ENCODE measurements at places on chromosomes 16 and 17.

DNA sequence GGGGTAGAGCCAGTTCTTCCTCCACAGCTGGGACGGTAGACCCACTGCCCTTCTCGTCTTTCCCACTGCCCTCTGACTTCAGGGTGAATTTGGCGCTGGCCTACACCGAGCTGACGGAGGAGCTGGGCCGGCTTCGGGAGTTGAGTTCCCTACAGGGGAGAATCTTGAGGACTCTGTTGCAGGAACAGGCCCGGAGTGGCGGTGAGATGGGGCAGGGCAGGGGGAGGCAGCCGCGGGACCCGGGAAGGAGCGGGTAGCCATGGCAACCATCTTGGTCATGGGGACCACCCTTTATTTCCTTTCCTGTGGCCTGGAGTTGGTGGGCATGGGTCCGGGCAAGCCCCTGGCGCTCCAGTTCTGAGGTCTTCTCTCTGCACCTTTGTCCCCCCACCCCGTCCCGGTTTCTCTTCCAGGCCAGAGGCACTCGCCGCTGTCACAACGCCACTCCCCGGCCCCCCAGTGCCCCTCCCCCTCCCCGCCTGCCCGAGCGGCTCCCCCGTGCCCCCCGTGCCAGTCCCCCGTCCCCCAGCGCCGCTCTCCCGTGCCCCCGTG, 14.4 kb downstream of the TBKBP1 start:
- DNase-seq: no peak

DNA sequence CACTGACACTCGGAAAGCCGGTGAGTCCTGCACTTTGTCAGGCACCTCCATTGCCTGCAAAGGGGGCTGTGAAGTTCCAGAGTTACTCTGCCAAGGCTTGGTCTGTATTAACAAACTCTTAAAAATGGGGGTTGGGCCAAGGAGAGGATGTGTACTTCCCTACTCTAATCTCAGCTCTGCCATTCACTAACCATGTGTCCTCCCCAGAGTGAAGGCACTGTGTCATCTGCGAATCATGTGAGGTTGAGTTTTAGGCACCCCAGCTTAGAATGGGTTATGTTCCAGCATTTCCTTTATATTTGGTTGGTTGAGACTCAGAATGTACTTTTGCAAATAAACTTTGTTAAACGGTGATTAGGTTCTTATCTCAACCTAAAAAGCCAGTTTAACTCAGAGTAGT, 24.9 kb downstream of the ERCC4 start:
- DNase-seq: no peak

- DNase-seq: no peak
Measured at GRCh38 chr17:79811011-79811867, 14.4 kb upstream of the CBX8 start.

GRCh38 chr16:5820472-5820871, 722.9 kb upstream of the EEF2KMT start:
- DNase-seq: no peak

GRCh38 chr16:80940069-80940856, 66.4 kb downstream of the CMC2 start:
- DNase-seq: no peak

GRCh38 chr17:74777901-74778515, 1.9 kb upstream of the NAT9 start:
- DNase-seq: no peak

DNA sequence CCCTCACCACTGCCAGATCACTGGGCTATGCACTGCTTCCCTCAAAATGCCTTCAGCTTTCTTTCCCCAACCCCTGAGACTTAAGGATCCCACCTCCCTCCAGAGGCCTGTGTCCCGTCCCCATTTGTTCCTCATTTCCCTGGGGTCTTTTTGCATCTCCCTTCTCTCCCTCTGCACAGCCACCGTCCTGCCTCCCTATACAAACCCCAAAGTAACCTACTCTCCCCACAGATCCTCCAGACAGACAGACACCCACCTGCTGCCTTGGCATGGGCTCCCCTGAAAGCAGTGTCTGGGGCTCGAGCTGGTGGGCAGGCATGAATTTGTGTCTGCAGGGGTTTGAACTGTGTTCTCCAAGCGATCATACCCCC, 69.4 kb upstream of the TNRC6C start:
- no peak for DNase-seq

DNA sequence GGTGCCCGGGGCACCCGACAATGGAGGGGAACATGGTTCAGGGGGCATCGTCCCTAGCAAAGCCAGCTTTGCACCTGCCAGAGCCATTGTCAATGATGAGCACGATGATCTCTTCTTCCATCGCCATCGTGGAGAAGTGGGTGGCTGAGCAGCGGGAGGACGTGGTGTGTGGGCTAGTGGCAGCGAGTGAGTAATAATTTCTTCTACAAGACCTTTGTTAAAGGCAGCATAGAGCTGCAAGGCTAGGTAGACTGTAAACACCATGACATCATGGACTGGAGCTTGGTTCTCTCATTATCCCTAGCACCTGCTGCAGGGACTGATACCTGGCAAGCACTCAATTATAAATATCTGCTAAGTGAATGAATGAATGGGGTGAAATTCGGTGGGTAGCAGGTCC, 6.7 kb upstream of the HEATR3 start:
- no peak for DNase-seq

DNA sequence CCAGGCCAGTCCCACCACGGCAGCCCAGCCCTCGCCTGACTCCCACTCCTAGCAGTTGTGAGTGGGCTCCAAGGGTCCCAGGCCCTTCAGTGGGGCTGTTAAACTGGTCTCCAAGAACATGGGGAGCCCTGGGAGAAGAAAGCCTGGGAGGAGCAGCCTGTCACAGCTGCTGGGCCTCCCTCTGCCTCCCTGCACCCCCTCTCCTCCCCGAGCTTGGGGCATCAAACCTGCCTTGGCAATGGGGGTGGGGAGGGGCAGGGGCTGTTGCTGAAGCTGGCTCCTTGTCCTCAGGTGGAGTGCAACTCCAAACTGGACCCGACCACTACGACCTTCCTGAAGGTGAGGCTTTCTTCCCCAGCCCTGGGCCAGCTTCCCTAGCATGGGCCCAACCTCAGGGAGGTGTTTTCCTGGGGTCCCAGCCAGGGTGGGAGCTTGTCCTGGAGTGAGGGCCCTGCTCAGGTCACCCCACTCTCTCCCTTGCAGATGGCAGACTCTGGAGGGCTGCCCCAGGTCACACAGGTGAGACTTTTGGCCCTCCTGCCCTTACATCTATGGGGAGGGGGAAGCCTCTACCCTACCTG, 6.6 kb upstream of the SETD6 start:
- no peak for DNase-seq
